ENCODE measurements at places on chromosomes 7 and 10. TPM values are rescaled to one million over a fixed set of nuclear protein-coding genes. Genes with fewer than 3 reads are reported as not detected.

The AKR1D1 gene
- not detected for total RNA-seq

GRCh38 chr7:99204078-99204477, 3.8 kb downstream of the KPNA7 start:
- DNase-seq, result no peak

GRCh38 chr7:116955801-116956476, 2.6 kb downstream of the ST7 start:
- no peak for DNase-seq

- DNase-seq, result no peak
These were observed 52.5 kb downstream of the PRF1 start for GRCh38 chr10:70549962-70550458.

- DNase-seq, result peak; percentile 53
These were observed 19.0 kb downstream of the ADCY1 start for GRCh38 chr7:45593121-45593541.

- DNase-seq, result no peak
These were observed 115.3 kb downstream of the NRCAM start for GRCh38 chr7:108340856-108341411.

- no peak for DNase-seq
These were observed 200.6 kb upstream of the COBL start for GRCh38 chr7:51517187-51517586.

DNA sequence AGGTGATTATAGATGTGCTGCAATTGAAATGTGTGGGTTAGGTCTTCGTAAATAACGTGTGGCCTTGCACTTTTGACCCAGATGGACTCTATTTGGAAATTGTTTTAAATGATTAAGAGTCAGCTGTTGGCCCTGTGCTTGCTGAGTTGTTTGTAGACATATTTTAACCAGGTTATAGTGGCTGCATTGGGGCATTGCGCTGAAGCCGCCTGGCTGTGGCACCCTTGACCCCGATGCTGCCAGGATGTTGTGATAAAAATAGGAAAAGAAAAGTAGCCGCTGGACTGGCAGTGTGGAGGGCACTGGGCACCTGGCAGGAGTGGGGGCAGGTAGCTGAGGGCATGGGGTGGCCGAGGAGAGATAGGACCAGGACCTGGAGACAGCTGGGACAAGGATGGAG, 13.4 kb downstream of the LRRC27 start:
- no peak for DNase-seq

DNA sequence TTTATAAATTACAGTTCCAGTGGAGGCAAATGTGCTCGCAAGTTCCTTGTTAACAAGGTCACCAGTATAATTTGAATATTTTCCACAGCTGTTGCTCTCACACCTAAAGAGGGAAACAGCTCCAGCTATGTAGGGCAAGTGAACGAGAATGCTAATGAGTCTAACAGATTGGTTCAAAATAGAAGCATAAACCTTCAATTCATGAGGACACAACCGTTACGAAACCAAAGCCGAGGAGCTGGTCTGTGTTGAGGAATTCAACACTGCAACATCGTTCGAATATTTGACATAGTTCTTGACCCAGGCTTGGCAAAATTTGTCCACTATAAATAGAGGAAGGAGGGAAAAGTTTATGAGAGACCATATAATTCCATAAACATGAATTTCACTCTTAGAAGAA, 161.3 kb downstream of the KLF6 start:
- DNase-seq, result no peak

DNA sequence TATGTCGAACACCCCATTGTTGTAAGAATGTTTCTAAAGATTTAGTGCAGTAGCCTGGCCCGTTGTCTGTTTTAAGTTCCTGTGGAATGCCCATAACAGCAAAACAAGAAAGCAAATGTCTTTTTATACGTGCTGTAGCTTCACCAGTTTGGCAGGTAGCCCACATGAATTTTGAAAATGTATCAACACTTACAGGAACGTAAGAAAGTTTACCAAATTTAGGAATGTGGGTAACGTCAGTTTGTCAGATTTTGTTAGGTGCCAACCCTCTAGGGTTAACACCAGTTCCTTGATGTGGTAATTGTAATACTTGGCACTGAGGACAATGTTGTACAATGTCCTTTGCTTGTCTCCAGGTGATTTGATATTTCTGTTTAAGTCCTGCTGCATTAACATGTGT, 3.2 kb upstream of the GIMAP4 start:
- no peak for DNase-seq

GRCh38 chr10:100209303-100209702, 20.1 kb downstream of the CHUK start:
- no peak for DNase-seq
